ENCODE measurements at places on chromosomes 7 and 10.

DNA sequence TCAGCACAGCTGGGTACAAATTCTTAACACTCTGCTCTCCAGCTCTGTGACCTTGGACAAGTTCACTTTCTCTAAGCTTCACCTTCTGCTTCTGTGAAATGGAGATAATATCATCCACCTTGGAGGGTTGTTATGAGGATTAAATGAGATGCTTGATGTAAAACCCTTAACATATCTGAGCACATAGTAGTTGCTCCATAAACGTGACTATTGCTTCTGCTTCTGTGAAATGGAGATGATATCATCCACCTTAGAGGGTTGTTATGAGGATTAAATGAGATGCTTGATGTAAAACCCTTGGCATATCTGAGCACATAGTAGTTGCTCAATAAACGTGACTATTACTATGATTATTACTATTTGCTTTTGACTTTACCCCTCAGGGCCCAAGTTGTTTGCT is 14.6 kb downstream of the EPHB6 start:
- no peak for DNase-seq

GRCh38 chr7:45181286-45181960 is 23.8 kb downstream of the RAMP3 start:
- no peak for DNase-seq

DNA sequence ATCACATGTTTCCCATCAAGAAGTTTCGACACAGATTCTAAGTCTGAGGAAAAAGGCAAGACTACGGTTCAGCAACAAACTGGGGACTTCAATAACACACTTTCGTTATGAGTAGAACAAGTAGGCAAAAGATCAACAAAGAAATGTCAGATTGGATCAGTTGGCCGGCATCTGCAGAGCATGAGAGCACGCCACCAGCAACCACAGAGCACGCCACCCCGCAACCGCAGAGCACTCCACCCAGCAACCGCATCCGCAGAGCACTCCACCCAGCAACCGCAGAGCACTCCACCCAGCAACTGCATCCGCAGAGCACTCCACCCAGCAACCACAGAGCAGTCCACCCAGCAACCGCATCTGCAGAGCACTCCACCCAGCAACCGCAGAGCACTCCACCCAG is 89.7 kb upstream of the FAM20C start:
- no peak for DNase-seq

DNA sequence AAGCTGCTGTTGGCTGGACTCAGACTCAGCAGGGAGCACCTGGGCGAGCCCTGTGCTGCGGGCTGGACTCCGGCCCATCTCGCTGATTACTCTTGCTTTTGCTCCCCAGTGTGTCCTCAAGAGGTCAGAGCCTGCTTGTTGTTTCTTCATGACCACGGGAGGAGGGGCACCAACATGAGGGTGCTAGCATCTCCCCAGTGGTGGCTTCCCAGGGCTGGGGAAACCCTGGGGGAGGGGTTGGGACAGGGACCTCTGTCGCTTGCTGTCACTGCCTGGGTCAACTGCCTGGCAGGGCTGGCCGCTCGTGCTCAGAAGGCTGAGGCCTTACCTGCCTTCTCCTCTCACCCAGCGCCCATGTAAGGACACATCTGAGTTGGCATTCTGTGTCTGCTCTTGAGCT is 152.3 kb upstream of the SHH start:
- DNase-seq, result no peak

GRCh38 chr7:1007901-1008300 is 24.9 kb downstream of the CYP2W1 start:
- no peak for DNase-seq

DNA sequence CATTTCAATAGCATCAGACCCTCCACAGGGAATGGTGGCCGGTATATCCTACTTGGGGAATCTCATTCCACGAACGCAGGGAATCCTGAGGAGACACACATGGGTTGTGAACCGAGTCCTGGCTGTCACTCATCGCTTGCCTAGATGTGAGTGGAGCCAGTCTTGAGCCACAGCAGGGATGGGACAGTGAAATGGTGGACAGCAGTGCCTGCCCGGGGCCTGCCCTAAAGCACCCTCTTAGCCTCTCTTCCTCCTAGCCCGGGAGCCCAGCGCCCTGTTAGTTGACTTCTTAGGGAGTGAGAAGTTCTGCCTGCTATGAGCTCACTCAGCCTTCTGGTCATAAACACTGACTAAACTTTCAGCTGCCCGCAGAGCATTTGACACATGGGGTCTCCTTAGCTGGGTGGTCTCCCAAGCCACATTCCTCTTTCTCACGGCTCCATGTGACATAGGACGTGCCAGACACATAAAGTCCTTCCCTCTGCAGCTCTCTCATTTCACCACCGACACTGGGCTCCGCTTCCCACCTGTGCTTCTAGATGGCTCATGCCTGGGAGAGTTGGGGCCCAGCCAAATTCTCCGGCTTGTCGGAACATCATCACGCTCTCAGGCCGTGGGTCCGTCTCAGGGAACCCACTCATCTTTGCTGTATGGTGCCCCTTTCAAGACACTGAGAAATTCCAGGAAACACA is 60.9 kb downstream of the TCERG1L start:
- DNase-seq, result no peak

DNA sequence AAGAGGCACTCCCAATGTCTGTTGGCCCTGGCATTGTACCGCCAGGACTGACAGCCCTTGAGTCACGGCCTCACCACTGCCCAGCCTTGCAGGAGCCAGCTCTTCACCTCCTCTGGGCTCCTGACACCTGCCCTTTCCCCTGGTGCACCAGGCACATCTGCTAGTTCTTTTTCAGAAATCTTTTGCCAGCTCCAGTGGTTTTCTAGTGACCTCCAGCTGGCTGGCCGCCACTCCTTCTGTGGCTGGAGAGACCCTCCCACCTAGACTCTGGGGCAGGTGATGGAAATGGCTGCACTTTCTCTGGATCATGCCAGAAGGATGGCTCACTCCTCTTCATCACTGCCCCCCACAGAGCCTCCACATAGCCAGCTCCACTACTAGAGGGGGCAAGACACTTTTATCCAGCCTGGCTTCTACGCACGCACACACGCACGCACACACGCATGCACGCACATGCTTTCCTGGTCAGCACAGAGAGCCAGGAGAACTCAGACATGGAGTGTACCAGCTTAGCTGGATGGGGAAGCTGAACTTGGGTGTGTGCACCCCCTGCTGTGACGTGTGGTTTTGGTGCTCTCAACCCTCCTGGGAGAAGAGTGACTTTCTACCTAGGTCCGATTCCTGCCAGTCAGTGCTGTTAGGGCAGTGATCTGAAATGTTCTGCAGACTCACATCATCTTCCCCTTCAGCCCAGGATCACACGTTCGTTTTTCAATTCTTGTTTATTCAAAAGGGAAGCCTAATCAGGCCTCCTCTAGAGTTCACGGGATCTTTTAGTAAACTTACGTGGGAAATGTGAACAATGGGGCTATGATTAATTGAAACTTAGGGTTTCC is 222.0 kb downstream of the PRPF18 start:
- no peak for DNase-seq

DNA sequence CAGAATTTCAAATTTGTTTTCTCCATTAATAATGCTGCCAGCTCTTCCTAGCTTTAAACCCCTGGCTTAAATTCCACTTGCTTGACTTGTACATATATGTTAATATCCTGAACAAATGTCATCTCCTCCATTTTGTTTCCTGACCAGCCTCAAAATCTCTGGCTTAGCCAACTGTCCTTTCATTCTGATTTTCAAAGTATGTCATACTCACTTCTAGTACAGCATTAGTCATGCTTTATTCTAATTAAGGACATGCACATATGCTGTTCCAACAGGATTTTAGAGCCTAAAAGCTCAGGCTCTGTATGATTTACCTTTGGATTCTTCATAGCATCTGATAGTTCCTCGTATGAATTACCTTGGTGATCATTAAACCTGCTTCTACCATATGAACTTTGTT is 158.3 kb downstream of the ZNF438 start:
- no peak for DNase-seq

DNA sequence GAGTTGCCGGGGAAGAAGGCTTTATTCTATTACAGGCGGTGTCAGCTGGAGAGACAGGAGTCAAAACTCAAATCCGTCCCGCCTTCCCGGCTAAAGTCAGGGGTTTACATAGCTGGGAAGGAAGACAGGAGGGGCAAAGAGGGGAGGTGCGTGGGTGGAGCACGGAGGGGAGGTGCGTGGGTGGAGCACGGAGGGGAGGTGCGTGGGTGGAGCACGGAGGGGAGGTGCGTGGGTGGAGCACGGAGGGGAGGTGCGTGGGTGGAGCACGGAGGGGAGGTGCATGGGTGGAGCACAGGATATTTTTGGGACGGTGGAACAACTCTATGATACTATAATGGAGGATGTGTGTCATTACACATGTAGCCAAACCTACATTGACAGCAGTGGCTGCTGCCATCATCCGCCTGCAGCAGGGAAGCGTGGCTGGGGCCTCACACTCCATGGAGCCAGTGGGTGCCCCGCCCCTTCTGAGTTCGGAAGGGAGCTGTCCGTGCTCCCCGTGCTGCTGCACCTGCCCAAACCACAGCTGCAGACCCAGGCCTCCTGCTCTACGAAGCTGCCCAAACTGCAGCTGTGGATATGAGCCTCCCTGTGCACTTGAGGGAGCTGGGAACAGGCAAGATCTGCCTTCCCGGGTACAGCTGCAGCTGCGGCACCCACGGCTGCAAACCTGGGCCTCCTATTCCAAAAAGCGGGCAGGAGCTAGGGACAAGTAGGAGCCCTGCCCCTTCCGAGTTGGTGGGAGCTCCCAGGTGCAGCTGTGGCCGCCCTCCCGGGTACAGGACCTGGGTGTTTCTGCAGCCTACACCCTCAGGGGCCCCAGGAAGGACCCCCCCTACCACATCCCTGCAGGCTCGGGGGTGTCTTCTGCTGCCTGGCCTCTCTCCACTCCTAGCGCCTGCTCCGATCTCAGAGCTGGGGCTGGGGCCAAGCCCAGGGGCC is 119.4 kb downstream of the DYNC2I1 start:
- peak; percentile 58 for DNase-seq
